ENCODE measurements at places on chromosomes 1 and 21.
A peak's percentile ranks its signal among the peaks of the same experiment; 100 is the strongest.

DNA sequence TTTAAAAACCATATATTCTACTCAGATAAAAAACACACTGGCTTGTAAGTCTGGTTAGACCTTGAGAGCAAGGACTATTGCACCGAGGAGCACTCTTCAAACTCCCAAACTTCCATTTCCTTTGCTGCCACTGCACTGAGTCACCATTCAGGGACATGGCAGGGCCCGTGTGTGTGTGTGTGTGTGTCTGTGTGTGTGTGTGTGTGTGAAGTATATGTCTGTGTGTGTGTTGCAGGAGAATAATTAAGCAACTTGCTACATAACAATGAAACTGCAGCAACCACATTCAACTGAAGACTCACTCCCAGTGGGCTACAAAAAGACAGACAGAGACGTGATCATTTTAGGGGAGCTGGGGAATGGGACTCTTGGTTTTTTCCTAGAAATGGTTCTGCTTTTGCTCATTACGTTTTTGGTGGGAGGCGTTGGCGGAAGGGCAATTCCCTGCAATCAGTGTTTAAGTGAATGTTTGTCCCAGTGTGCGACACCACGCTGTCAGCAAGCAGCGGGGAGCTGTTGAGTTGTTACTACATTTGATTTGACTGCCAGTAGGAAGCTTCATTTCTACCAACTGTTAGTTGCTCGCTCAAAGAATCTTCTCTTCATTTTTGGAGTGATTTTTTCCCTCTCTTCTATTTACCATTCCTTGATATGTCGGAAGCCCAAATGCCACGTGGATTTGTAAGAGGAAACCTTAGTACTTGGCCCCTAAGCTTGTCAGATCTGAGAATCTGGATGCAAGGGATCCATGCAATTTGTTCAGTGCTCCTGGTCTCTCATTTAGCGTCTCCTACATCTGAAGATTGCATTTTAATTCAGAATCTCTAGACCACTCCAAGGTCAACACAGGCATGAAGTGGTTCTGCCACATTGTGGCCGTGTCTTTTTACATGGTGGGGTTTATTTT is 36.1 kb downstream of the ESRRG start:
- DNase-seq, result no peak

DNA sequence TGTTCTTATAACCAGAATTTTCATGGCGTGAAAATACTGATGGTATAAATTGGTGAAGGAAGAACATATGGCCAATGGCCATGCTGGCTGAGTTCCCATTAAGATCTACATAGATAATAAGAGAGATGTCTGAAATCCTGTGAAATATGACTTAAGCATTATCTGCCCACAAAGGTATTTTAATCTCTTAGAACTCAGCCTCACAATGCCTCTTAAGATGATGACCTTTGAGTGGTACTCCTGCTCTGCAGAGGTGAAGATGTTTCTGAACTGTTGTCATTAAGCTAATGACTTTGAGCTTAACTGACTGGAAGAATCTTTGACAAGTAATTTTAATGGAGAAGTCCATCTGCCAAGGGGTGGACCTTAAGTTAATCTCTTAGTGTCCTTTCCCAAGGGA is 148.7 kb downstream of the ZNF326 start:
- DNase-seq, result no peak

DNA sequence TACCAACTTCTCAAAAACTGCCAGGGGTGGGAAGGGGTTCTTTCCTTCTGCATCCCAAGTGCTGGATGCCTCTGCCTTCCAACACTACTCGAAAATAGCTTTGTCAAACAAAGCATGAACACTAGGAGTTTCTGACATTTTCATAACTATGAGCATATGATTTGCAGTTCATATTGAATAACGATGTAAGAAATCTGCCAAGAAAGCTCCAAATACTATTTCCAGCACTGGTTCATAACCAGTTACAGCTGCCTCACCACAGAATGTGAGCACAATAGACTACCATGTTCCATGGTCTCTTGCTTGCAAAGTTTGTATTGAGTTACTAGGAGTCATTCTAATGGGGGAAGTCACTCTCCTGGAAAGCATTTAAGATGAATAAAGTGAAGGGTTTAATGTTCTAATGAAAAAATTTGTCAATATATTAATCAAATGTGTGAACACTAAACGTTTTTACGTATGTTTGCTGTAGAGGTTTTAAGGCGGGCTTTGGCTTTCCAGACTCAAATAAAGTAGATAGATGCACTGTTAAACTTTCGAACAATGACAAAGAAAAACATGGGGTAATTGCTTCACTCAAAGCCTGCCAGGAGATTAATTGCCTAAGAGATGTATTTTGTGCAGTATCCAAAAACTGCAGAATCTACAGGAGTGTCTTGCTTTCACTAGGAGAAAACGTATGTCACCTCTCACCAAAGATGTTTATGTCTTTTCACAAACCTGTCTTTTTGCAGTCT is 78.6 kb upstream of the UBE2U start:
- DNase-seq, result no peak

GRCh38 chr1:28646040-28646439 is 2.4 kb upstream of the RNU11 start:
- DNase-seq, result no peak

GRCh38 chr1:41513383-41513735 is 28.9 kb upstream of the EDN2 start:
- DNase-seq, result peak; percentile 29

- DNase-seq, result no peak
Observed at GRCh38 chr1:151819976-151820623, 11.5 kb downstream of the RORC start.

GRCh38 chr1:172940174-172940855 is 110.4 kb downstream of the TNFSF18 start:
- DNase-seq, result no peak

DNA sequence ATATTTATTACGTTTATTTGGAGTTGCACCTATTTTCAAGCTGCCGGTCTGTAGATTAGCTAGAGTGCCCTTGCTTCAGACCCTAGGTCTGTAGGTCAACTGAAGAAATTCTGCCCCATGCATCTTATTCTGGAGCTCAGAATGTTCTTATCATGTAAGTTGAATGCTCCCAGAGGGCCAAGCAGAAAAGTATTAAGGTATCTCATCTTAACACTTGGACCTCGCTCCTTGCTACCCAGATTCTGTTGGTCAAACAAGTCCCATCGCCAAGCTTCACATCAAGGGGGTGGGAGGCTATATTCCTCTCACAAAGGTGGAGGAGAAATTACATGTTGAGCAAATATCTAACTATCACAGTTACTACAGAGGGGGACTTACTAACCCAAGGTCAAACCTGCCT is 187.7 kb downstream of the C1orf94 start:
- no peak for DNase-seq

GRCh38 chr1:12604114-12604874 is 13.7 kb downstream of the DHRS3 start:
- peak; percentile 84 for DNase-seq

- peak; percentile 49 for DNase-seq
Observed at GRCh38 chr1:117627546-117628130, 21.8 kb downstream of the TENT5C start.

DNA sequence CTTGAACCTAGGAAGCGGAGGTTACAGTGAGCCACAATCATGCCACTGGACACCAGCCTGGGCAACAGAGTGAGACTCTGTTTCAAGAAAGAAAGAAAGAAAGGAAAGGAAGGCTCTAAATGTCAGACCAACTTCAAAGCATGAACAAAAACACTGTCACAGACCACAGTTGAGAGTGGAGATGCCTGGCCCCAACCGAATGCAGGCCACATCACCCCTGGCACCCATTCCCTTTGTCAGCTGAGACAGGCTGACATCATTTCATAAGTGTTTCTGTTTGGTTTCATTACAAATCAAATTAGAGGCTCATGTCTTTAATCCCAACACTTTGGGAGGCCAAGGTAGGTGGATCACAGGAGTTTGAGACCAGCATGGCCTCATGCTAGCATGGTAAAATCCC is 28.6 kb upstream of the NADK start:
- DNase-seq, result no peak

GRCh38 chr1:87953121-87953520 is 624.4 kb downstream of the LMO4 start:
- no peak for DNase-seq

DNA sequence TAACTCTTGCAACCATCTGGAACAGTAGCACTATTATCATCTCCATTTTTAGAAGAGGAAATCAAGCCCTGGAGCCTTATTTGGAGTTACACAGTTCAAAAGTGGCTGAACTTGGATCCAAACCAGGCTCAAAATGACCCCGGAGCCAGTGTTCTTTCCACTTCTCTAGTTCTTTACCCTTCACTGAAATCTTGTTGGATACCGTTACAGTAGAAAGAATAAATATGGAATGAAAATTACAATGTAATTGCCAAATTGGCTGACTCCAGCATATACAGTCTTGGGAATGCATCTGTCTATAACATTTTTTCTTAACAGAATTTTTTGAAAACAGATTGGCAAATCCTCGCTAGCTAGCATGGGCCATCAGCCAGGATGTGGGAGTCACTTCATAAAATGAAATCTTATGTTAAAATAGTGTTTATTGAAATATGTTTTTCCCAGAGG is 261.4 kb downstream of the CTH start:
- no peak for DNase-seq

DNA sequence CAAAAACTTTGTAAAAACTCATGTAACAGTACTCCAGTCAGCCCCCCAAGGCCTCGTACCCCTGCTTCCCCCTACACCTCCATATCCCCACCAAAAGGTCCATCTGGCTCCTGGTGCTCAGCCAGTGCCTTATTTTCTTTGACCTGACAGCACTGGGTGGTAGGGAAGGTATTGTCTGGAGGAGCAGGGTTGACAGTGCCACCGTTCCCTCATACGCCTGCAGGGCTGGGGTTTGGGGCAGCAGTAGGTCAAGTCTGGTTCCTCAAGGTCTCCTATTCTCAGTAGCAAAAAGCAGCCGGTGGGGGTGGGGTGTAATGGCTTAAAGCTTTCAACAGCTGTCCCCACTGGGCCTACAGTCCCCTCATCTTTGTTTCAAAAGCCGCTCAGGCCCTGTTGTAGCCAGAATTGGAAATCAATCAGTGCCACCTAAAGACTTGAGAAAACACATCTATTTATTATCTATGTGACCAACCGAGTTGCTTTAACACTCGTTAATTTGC is 25.3 kb upstream of the TTF2 start:
- no peak for DNase-seq

- no peak for DNase-seq
Observed at GRCh38 chr1:17575797-17576518, 36.5 kb downstream of the ARHGEF10L start.

DNA sequence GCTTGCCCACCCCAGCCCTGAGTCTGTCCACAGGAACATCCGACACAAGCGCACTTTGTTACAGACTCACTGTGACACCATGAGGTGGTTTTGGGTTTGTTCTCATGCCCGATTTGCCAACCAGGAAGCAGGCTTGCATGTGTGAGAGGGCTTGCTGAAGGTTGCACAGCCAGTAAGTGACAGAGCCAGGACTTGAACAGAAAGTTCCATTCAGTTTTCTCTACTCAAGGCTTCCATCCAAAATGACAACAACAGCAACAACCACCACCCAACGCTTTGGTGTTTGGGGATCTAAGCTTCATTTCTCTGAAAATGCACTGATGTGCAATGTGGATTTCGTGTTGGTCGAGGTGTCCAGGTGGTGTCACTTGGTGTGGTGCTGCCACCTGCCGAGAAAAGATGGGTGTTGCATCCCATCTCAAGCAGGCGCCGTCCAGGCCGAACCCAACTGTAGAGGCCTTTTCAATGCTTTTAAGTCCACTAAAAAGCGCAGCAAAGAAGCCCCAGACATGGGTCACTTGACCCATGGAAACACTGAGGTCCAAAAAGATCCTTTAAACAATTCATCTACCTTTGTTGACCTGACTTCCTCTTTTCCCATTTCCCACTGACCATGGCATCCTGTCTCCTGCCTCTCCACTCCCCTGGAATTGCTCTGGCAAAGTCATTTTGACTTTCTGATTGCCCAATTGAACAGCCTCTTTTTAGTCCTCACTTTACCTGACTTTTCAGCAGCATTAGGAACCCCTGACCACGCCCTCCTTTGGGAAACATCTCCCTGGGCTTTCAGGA is 12.2 kb downstream of the CITED4 start:
- peak; percentile 87 for DNase-seq

DNA sequence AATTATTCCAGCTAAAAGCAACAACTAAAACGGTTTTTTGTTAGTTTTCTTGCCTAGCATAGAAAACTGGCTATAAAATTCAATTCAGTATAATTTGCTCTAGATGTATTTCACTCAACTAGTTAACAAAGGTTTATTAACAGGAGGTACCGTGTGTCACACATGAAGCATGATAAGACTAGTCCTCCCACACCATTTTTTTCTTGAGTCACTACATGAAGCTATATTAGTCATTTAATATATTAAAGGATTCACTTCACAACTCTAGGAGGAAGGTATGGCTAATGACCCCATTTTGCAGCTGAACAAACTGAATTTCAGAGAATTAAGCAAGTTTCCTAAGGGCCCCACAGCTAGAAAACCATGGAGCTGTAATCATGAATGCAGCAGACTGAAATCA is 307.8 kb upstream of the USP25 start:
- DNase-seq, result no peak

GRCh38 chr1:55288245-55288644 is 73.1 kb upstream of the USP24 start:
- DNase-seq, result no peak

DNA sequence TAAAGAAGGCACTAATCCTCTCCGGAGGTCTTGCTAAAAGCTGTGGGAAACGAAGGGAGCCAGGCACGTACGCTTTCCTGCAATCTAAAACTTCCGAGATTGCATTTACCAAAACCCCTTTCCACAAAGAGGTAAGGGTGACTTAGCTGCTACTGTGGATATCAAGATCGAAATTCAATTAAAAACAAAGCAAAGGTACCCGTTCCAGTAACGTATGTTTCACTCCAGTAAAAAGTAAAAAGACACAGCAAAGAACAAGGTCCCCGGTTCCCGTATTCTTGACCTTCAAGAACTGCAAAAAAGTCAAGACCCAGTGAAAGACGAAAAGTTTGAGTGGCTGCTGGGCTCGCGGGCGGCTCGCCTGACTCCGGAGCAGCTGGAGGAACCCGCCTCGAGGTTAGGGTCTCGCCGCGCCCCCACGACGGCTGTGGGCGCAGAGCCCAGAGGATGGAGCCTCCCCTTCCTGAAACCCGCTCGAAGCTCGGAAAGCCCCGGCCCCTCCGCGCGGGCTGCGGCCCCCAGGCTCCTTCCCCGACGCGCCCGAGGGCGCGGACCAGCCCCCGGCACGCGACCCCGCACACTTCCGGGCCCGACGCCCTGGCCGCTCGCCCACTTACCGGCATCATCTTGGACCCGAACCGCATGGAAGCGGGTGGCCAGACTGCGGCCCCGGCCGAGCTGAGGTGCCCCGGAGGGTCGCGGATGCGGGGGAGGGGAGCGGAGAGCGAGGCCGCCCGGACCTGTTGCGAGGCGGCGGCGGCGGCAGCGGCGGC is 524 bp downstream of the TP53BP2 start:
- DNase-seq, result peak; percentile 64

DNA sequence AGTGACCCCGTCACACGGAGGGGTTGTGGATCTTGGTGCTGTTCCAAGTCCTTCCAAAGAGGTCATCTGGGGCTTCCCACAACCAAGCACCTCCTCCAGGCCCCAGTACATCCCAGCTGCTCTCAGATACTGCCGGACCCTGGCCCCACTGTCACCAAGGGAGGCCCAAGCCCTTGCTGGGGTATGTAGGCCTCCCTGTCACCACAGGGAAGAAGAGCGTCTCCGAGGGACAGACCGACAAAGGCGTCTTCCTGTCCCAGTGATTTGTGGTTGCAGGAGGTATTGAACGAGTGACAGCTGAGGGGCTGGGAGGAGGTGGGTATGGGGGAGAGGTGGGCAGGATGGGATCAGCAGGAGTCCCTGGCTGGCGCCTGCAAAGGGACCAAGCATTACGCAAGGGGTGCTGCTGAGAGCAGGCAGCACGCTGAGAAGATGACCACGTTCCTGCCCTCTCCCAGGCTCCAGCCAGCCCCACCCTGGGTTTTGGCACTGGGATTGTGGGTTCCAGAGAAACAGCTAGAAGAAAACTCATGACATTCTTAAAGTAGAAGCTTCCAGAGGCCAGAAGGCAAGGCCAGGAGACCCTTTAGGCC is 29.7 kb downstream of the LRP8 start:
- no peak for DNase-seq

All from hematopoietic multipotent progenitor cell treated with erythropoietin and hydrocortisone succinate and interleukin-3 and kit ligand, for 6 days (in vitro differentiated cells).